ENCODE measurements at places on chromosomes 11 and 22.

- DNase-seq = no peak
These were observed 30.6 kb upstream of the TMPRSS4 start for GRCh38 chr11:118046051-118046963.

DNA sequence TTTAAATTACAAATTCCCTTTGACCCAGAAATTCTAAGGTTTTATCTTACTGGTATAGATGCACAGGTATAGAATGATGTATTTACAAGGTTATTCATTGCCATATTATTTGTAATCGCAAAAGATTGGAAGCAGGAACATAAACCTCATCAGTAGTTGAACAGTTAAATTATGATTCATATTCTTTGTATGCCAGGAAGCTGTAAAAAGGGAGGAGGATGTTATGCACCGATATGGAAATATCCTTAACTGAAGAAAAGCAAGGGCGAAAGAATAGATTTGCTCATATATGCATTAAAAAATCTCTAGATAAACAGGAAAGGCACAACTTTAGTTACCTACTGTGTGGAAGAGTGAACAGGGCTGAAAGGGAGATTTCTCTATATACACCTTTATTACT is 36.7 kb downstream of the PPFIA1 start:
- DNase-seq = no peak

- no peak for DNase-seq
These were observed 5.9 kb upstream of the MRGPRG start for GRCh38 chr11:3224401-3225057.

DNA sequence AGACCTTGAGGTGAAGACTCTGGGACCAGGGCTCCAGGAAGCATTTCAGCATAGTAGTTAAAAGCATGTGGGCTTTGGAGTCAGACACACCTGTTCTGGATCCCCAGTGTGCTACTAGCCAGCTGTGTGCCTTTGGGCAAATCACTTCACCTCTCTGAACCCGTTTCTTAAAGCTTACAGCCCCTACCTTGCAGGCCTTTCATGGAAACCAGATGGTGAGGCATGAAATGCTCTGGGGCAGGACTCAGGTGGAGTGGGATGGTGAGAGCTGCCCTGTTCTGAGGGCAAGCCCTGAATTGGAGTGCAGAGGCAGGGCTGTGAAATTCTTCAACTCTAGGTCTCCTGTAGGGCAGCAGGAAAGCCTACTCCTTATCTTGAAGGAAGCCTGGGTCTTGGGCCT is 10.5 kb downstream of the UCP2 start:
- DNase-seq = no peak

GRCh38 chr11:130381317-130381716 is 47.1 kb downstream of the ADAMTS8 start:
- no peak for DNase-seq

DNA sequence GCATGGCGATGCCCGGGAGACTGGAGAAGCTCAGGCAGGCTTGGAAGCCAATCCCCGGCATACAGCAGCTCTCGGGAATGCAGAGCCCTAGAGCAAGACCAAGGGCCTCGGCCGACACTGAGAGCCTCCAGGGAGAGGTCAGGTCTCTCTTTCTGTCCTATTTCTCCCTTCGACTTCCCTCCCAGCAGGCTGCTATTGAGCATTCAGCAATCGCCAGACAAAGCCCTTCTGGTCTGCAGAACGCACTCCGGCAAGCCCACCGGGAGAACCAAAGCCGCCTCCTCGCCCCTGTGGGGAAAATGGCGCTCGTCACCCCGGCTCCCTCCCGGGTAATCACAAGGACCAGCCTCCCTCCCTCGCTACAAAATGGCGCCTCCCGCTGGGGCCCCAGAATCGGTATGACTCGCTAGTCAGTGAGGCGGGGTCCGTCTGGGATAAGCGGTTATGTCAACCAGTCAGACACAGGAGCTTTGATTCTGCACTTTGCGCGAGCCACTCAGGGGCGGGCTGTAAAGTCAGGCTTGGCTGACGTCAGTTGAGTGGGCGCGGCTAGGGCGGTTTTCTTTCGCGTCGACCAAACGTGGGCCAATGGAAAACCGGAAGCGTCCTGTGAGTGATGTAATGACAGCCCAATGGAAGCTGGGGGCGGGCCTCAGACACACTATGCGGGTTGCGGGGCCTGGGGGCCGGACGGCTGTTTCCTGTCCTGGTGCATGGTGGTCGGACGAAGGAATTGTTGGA is at the start of gene ZNF143:
ZNF143 (plus strand) TSS at position 691 of the 741 bp plus-strand sequence. CDS start 10,297 bp downstream, outside the sequence.
- peak; percentile 99 for DNase-seq

DNA sequence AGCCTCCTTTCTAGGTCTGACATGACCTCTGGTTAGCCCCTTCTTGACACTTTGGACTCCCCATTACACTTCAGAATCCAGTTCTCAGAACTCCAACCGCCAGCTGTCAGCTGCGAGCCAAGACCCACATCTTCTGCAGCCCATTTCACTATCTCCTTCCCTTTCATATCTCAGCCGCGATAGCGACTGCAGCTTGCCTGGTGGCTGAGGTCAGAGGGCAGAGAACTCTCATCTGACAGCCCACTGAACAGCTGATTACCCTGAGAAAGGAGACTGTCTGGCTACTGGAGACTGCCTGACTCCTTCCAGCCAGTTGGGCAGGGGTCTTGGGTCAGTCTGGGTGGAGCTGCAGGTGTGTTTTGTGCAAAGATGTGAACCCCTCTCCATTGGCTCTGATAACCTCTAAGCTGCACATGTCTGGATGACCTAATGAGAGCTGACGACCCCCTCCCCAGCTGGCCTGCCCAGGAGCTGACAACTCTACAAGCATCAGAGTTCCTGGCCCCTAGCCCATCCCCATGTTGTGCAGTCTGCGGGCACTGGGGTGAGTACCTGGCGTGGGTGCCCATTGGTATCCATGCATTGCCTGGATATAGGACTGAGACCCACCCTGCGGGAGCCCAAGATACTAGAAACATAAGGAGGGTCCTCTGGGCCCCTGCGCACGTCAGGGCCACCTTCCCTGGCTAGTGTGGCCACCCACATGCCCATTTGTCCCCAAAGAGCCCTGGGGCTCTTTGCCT is 1.1 kb downstream of the CHRM1 start:
- DNase-seq = no peak

- peak; percentile 78 for DNase-seq
These were observed 9.3 kb downstream of the TFIP11 start for GRCh38 chr22:26502688-26503561.

- no peak for DNase-seq
These were observed 17.8 kb upstream of the CCDC179 start for GRCh38 chr11:22878039-22878438.

DNA sequence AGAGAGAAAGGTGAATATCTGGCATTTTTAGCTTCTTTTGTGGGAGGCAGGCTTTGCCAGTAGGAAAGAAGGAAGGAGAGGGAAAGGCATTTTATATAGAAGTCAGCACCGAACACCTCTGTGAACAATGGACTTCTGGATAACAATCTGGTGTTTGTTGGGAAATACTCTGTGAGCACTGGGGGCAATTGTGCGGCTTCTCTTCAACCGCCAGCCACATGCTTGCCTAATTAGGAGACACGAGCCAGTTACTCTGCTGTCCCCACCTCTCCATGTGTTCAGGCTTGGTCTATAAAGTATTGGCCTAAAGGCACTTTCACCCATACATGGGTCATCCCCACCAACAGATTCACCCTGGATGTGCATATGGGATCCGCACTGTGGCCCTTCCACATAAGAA is 523.6 kb downstream of the NTM start:
- DNase-seq = no peak

DNA sequence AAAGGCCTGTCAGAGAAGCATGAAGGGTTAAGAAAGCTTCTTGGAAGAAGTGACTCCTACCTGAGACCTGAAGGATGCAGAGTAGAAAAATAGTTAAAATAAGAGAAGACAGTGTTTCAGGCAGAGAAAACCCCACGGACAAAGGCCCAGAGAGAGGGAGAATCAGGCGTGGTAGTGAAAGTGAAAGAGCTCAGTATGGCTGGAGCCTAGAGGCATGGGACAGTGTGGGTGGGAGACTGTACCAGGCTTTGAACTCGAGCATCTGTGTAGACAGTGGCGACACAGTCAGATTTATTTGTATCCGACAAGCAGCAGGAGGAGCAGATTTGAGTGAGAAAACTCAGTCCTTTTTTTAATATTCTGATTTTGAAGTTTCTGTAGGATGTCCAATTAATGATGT is 360.0 kb downstream of the OPCML start:
- DNase-seq = no peak

GRCh38 chr22:41996826-41997225 is 1.8 kb upstream of the WBP2NL start:
- DNase-seq = no peak

- DNase-seq = no peak
These were observed 92.8 kb upstream of the ALKBH3 start for GRCh38 chr11:43787824-43788223.

DNA sequence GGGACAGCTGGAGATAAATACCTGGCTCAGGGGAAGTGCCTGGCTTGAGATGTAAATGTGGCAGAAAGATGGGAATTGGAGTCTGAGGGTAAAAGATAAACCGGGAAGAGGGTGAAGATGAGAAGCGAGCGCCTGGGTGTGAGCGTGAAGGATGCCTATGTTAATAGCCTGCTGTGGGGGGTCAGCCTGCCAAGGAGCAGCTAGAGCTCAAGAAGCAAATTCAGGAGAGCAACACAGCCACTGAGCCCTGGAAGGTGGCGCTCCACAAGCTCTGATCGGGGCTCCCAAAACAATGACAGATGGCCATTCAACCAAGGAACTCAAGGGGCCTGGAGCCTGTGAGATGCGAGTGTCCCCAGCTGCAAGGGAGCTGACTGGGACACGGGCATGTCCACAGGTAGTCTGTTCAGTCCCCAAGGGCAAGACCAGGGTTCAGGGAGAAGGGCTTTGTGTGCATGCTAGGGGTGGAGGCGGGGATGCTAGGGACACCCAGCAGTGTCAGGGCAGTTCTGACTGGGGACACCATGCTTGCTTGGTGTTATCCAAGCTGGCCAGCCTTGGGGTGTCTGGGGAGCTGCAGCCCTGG is 2.8 kb downstream of the GSC2 start:
- DNase-seq = no peak

DNA sequence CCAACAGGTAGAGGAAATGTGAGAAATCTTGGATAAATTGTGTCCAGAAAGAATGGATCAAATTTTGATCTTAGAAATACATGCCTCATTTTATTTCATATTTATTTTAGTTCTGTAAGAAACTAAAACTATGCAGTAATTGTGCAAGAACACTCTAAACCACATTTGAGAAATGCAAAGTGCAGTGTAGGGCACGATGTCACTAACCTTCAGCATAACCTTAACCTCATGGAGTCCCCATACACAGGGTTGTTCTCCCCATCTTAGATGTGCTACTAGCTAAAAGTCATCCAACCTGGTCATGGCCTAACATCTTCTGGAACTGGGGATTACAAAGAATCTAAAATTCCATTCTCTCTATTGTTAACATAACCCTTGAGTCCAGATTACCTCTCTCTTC is 48.4 kb upstream of the ARHGAP42 start:
- DNase-seq = no peak

- DNase-seq = no peak
These were observed 205.4 kb downstream of the DBX1 start for GRCh38 chr11:19954899-19955298.
